ENCODE measurements at places on chromosomes 11 and 22.

- no peak for DNase-seq
Measured at GRCh38 chr11:4491878-4492606, 9.6 kb downstream of the OR52K1 start.

- DNase-seq: no peak
Measured at GRCh38 chr11:82811369-82811768, 77.7 kb upstream of the FAM181B start.

- DNase-seq: no peak
Measured at GRCh38 chr22:17972385-17973191, 51.8 kb downstream of the MICAL3 start.

DNA sequence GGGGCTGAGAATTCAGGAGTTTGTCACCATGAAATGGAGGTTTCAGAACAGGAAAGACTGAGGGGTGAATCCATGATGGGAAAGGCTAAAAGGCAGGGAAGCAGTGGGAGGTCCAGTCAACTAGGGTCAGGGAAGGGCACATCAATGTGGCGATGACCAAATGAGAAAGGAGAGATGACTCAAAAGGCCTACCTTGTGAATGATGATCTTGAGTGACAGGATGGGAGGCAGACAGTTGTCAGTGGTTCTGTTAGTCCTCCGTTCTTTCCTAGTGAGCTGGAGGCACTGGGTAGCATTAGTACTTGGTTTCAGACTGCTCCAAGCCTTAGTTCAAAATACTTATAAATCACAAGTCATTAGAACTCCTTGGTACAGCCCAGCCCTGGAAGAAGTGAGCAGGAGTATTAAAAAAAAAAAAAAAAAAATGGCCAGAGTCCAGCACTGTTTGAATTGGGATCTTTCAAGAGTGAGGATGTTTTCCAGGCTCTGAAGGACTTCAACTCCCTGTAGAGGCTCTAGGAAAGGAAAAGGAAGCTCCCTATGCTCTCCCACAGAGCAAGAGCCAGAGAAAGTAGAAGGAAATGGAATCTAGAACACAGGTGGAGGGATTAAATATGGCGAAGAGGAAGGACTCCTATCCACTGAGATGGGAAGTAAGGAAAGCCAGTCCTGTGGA is 8.3 kb upstream of the DCHS1 start:
- no peak for DNase-seq

- peak; percentile 0 for DNase-seq
Measured at GRCh38 chr11:29328961-29329441, 687.8 kb downstream of the KCNA4 start.

DNA sequence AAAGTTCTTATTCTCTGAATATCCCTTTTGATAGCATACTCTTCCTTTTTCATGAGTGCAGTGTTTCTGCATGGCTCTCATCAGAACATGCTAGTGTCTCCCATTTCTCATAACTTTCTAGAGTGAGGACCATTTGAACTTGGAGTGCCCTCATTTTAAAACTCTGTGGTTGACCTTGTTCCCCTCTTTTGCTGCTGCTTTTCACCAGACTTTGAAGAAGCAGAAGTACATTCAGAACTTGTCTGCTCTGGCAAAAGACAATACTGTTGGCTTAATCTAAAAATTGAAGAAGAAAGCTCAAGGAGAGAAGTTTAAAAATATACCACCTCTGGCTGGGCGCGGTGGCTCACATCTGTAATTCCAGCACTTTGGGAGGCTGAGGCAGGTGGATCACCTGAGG is 35.0 kb downstream of the PPARA start:
- no peak for DNase-seq

GRCh38 chr11:10205928-10206327 is 88.1 kb downstream of the SBF2 start:
- DNase-seq: no peak

GRCh38 chr11:46983598-46983997 is 47.0 kb downstream of the CSTPP1 start:
- DNase-seq: no peak

- DNase-seq: no peak
Measured at GRCh38 chr11:80163441-80163840, 722.6 kb upstream of the TENM4 start.

GRCh38 chr11:110730773-110731172 is 18.5 kb upstream of the ARHGAP20 start:
- no peak for DNase-seq

DNA sequence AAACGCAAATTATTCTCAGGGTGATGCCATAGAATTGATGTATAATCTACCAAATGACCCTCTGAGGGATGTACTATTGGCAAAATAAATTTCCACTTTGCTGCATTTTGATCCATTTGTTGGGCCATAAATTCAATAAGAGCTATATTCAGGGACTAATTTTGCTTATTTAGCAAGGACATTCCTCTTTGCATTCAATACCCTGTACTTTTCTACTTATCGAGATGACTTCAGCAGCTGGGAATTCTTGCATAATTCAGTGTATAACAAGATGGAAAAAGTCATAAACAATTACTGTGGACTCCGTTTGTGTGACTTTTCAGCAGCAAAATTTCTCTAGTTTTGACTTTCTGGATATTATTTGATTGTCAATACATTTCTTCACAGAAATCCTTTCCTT is 744.7 kb upstream of the CCDC179 start:
- DNase-seq: no peak

GRCh38 chr11:31487848-31488247 is 21.6 kb downstream of the IMMP1L start:
- no peak for DNase-seq

GRCh38 chr11:43930868-43931716 is 11.3 kb upstream of the C11orf96 start:
- no peak for DNase-seq

- peak; percentile 15 for DNase-seq
Measured at GRCh38 chr22:18970176-18970947, 34.3 kb upstream of the PRODH start.

- no peak for DNase-seq
Measured at GRCh38 chr22:45534339-45535192, 31.9 kb downstream of the FBLN1 start.

DNA sequence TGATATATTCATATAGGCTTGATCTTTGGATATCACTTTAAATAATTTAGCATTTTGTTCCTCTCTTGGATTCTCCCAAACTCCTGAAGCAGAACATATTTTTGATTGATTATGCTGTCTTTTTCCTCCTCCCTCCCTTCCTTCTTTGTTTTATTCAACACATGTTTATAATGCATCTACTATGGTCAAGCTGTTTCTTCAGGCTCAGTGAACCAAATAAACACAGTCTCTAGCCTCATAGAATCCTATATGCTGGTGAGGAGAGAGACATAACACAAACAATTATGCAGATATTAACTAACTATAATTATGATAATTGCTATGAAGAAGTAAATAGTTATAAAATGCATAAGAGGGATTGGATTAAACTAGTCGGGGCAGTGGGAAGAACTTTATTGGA is 1023.6 kb upstream of the RAG2 start:
- no peak for DNase-seq

- DNase-seq: no peak
Measured at GRCh38 chr11:12169822-12170221, 59.4 kb downstream of the MICAL2 start.
